EL (cell line): ENCODE measurements at places on chromosomes 2 and 18.

- no peak for DNase-seq
Measured at GRCh38 chr2:162475661-162476060, 131.7 kb downstream of the GCA start.

DNA sequence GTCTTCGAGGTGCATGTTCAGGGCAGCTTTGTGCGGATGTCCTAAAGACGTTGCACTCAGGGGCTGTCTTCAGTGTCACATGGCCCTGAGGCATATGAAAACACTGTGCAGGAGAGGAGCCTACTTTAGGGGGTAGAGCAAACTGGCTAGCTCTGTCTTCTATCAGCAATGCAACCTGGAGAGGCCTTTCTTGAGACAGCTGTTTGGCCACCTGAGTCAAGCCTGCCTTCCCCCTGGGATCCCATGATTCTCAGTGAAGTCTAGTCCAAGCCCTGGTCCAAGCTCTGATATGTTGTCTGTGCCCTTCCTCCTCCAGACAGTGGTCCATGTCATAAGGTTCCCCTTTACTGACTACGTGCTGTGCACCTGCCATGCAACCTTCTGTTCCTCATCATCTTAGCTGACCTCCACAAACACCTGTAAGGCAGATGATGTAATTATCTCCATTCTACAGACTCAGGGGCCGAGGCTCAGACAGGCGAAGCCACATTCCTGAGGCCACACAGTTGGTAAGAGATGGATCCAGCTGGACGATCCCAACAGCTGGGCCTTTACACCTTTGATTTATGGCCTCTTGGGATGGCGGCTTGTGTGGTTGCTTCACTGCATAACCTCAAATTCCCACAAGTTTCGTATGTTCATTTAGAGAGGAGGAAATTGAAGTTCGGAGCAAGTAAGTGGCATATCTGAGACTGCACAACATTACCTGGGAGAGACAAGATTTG is 109.9 kb downstream of the COPS8 start:
- no peak for DNase-seq

DNA sequence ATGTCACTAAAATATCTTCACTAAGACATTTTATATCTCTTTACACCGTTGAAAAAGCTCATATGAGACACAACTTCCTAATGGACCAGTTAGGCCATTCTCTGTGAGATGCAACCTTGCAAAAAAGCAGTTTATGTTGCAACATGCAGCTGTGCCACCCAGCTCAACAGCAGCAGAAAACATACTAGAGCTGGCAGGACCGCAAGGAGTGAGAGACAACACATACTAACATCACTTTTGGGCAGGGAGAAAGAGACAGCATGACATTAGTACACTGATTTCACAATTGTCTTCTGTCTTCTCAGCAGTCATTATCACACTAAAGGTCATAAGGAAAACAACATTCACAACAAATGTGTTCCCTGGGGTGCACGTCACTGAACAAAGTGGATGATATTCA is 122.9 kb downstream of the EPB41L3 start:
- no peak for DNase-seq

DNA sequence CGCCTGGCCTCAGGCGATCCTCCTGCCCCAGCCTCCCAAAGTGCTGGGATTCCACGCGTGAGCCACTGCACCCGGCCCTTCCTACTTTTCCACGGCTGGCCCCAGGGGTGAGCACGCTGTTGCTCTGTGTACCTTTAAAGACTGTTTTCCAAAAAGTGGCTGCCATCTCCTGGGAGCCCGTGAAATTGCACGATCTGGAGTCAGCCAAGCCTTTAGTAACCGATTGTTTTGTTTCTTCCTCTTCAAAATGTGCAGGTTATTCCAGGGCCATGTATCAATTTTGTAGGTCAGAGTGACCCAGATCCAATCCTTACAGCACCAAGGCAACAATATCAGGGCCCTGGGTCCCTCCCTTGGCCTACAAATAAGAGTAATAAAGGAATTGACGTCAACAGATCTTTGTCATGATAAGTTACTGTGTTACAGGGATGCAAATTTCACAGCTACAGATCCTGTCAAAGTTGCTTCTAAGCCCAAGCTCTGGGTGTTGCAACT is 135.6 kb upstream of the ZNF236 start:
- peak; percentile 57 for DNase-seq
